LHCN-M2 (cell line): ENCODE measurements at places on chromosomes 11 and 22. TPM values are rescaled to one million over a fixed set of nuclear protein-coding genes. Genes with fewer than 3 reads are reported as not detected.

DNA sequence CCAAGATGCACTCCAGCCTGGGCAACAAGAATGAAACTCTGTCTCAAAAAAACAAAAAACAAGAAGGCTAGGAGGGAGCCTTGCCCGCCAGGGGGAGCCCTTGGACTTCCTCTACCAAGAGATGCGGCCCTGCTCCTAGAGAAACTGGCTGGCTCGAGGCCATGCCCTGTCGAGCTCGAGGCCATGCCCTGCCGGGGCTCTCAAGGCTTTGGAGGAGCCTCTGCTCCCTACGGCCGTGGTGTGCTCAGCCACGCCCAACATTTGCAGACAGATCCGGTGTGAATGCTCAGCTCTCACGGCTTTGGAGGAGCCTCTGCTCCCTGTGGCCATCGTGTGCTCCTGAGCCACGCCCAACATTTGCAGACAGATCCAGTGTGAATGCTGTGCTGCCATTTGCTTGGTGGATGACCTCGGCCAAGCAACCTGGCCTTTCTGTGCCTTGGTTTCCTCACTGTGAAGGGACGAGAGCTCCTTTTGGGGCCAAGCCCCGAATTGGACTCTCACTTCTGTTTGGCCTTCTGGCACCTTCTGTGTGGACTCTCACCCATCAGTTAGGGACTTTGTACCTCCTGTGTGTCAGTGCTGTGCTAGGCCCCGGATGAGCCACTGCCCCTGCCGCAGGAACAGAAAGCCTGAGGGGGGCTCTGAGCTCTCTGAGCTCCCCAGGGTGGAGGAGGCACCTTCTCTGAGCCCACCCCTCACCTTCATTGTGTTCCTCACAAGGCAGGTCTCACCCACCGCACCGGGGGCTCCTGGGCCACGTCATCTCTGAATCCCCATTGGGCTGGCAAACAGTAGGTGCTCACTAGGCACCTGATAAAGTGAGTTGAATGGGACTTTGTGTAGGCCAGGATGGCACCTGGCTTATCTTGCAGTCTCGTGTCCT is 14.1 kb downstream of the C11orf24 start:
- peak; percentile 88 for DNase-seq

DNA sequence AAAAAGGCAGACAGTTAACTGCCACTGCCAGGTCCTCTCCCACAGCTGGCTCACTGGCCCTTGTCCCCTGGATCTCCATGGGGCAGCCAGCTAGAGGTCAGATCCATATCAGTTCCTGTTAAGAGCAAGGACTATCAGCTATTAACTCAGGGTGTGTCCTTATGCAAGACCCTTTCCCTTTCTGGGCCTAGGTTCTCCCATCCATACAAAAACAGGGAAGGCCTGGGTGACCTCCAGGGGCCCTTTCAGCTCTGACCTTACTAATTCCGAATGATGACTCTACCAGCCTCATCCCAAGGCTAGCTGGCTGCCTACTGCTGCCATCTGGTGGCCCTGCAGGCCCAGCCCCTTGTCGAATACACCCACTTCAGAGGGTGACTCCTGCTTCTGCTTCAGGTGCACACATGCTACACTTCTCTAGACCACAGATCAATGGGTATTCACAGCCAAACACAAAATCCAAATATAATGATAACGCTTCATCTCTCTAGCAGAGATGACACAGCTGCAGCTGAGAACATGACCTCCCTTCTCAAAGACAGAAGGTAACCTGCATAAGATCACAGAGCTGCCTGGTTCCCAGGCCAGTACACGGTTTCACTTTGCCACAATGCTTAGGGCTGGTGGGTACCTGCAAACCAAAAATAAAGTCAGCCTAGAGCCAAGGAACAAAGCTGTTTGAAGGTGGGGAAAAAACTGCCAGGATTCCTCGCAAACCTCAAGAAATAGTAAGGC is 34.1 kb downstream of the SERGEF start:
- DNase-seq, result peak; percentile 44

GRCh38 chr11:119422809-119423508 is at the start of gene THY1:
Gene THY1 (minus strand): TSS chr11:119423172. CDS start chr11:119420905, 2,267 bp downstream.
- peak; percentile 34 for DNase-seq

GRCh38 chr11:109421981-109422869 is at the start of gene C11orf87:
Gene C11orf87 (plus strand): TSS chr11:109422190. CDS start chr11:109423634, 1,444 bp downstream.
- DNase-seq, result no peak

GRCh38 chr11:47842749-47843148 is 5.4 kb downstream of the NUP160 start:
- no peak for DNase-seq

CSF2RB gene
- not detected in 2 replicates for total RNA-seq

OR2AG1 gene
- total RNA-seq, result not detected in 2 replicates

FIBIN gene
- 0.45 and 0.98 TPM in 2 replicates for total RNA-seq

LRRC10B gene
- not detected in 2 replicates for total RNA-seq
